ENCODE measurements at places on chromosomes 13 and 19. TPM values are rescaled to one million over a fixed set of nuclear protein-coding genes. Genes with fewer than 3 reads are reported as not detected.

Gene AMER2
- total RNA-seq: not detected

GRCh38 chr13:110517505-110518225, 43.9 kb downstream of the RAB20 start:
- DNase-seq: no peak

DNA sequence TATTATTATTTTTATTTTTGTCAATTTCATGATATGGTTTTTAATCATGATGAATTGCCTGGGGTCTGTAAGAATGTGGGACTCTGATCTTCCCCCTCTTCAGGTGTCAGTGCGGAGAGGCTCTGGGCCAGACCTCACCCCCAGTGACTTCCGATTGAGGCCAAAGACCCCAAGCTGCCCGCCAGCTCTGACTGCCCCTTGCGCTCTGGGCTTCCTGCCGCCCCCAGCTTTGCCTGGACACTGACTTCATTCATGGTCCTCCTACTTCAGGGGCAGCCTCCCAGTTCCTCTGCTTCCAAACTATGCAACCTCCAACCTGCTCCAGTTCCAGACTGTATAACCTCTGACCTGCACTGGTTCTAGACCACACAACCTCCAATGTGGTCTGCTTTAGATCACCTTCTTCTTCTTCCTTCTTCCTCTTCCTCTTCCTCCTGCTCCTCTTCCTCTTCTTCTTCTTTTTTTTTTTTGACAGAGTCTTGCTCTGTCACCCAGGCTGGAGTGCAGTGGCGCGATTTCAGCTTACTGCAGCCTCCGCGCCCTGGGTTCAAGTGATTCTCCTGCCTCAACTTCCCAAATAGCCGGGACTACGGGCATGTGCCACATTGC, 6.7 kb upstream of the PPP5C start:
- no peak for DNase-seq

DNA sequence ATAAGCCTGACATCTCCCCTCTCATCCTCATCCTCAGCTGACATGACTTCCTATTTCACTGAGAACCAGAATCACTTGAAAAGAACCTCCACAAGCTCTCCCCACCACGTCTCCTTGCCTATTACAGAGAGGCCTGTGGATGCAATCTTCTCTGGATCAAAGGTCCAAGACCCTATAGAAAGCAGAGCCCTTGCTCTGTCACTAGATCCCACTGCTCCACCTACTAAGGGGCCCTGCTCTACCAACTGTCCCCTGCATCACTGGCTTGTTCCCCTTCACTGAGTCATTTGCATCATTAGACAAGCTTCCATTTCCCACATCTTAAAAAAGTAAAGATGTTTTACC, 40.8 kb downstream of the RCBTB2 start:
- no peak for DNase-seq

GRCh38 chr19:1437609-1438008, 587 bp upstream of the RPS15 start:
- no peak for DNase-seq

- no peak for DNase-seq
Observed at GRCh38 chr13:87147076-87147475, 524.1 kb upstream of the SLITRK5 start.

Gene B3GLCT
- total RNA-seq: 22.3 TPM

GRCh38 chr13:25046985-25047511, 48.9 kb upstream of the PABPC3 start:
- peak; percentile 75 for DNase-seq

- no peak for DNase-seq
Observed at GRCh38 chr13:76503766-76504165, 382.4 kb downstream of the KCTD12 start.

Gene PSPN
- total RNA-seq: 1.3 TPM
